Astrocyte (in vitro differentiated cells and primary cell): ENCODE measurements at places on chromosomes 6 and 20.

DNA sequence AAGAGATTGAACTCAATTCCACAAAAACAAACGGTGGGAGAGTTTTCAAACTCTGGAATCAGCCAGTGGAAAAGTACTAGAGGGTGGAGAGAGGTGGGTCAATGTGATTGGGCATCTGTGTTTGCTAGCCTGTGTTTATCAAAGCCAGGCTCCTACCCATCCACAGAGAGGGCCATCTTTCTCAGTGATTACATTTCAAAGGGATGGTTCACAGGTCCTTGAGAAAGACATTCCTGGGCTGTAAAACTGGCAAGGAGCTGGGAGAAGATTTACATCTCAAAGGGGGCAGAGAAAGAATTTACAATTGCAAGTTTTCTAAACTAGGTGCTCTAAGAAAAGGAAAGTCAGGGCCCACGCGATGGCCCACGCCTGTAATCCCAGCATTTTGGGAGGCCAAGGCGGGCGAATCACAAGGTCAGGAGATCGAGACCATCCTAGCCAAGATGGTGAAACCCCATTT is 146.8 kb upstream of the UST start:
- no peak for DNase-seq

- DNase-seq: no peak
These were observed 8.8 kb downstream of the PDRG1 start for GRCh38 chr20:31943052-31943471.

GRCh38 chr6:98136333-98136732 is 698.0 kb upstream of the POU3F2 start:
- DNase-seq: no peak

DNA sequence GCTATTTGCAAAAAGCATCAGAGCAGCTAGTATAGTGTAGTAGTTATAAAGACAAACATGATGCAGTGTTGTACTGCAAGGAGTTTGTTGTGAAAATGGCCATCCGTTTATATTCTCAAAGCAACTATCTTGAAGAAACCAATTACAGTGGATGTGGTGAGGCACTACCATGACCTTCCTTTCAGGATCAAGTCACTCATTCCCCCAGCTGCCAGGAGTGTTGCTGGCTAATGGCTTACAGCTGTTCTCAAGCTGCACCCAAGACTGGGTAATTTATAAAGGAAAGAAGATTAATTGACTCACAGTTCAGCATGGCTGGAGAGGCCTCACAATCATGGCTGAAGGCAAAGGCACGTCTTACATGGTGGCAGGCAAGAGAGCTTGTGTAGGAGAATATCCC is 29.0 kb downstream of the ADGRF4 start:
- DNase-seq: peak; percentile 62

DNA sequence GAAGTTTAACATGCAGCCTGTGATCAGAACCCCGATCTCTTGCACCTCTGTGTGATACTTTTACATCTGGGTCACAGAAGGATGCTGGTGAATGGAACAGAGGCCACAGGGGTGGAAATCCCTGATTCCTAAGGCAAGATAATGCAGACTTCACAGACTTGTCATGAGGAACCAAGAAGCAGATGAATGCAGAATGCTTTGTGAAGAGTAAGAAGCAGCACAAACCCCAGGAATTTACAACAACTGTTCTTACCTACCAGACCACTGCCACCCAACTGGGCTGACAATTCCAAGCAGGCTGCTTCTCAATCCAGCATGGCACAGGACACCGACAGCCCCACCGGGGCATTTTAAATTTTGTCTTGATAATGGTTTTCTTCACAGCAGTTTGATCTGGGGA is 113.2 kb upstream of the CD93 start:
- DNase-seq: no peak

- DNase-seq: no peak
These were observed 9.1 kb downstream of the PNLDC1 start for GRCh38 chr6:159809149-159809548.

GRCh38 chr20:37161830-37162549 is 17.1 kb upstream of the RPN2 start:
- DNase-seq: no peak

GRCh38 chr20:43838703-43839060 is 76.0 kb upstream of the TOX2 start:
- no peak for DNase-seq

DNA sequence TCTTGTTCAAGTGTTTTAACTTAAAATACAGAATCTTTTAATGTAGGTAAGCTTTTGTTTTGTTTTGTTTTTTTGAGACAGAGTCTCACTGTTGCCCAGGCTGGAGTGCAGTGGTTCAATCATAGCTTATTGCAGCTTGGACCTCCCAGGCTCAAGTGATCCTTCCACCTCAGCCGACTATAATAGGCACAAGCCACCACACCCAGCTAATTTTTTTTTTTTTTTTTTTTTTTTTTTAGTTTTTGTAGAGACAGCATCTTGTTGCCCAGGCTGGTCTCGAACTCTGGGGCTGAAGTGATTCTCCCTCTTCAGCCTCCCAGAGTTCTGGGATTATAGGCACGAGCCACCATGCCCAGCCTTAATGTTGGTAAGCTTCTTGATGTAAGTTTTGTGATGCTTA is 3.3 kb downstream of the EFHC1 start:
- DNase-seq: no peak

- no peak for DNase-seq
These were observed 268.6 kb downstream of the ERMARD start for GRCh38 chr6:170019818-170020583.

GRCh38 chr6:111260570-111261298 is 173.4 kb downstream of the SLC16A10 start:
- DNase-seq: peak; percentile 18

DNA sequence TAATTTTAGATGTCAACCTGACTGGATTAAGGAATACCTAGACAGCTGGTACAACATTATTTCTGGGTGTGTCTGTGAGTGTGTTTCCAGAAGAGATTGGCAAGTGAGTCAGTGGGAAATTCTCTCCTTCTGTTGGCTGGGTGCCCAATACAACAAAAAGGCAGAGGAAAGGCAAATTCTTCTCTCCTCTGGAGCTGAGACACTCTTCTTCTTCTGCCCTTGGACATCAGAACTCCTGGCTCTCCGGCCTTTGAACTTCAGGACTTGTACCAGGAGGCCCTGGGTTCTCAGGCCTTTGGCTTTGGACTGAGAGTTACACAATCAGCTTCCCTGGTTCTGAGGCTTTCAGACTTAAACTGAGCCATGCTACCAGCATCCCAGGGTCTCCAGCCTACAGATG is 7.8 kb upstream of the BTN3A1 start:
- peak; percentile 74 for DNase-seq

GRCh38 chr20:46089167-46089416 is 670 bp downstream of the NCOA5 start:
- DNase-seq: peak; percentile 18

DNA sequence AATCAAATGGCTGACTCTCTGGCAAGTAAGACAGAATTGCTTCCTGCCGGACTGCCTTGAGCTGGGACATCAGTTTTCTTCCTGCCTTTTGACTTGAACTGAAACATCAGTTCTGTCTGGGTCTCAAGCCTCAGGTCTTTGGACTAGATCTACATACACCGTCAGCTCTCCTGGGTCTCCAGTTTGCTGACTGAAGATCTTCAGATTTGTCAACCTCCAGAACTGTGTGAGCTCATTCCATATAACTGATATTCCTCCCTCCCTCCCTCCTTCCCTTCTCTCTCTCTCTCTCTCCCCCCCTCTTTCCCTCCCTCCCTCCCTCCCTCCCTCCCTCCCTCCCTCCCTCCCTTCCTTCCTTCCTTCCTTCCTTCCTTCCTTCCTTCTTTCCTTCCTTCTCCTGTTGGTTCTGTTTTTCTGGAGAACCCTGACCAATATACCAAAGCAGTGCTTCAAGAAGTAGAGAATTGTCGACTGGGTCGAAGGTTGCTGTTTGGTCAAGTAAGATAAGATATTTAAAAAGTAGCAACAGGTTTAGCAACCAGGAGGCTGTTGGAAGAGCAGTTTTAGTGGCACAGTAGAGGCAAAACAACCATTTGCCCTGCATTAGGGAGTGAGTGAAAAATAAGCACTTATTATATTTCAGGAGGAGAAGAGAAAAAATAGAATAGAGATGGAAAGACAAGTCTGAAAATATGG is 33.1 kb upstream of the CMTR1 start:
- DNase-seq: no peak

GRCh38 chr6:20810727-20811108 is 276.5 kb downstream of the CDKAL1 start:
- no peak for DNase-seq

- no peak for DNase-seq
These were observed 23.8 kb downstream of the CYB5R4 start for GRCh38 chr6:83883240-83883639.

DNA sequence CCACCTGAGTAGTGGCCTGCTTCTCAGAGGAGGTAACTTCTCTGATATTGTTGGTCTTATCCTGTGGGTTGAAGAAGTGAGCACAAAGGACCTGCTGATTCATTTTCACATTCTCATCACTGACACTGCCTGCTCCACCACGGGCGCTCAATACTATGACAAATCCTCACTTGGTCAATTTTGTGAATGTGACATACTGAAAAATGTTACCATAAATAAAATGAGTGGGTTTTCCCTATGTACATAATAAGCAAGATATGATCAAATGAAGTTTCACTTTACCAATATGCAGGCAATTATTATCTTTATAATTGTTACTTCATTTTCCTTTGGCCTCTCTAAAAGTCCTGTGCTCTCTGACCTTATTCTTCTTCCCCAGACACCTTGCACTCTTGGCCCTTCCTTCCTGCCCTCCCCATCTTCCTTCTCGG is 71.5 kb upstream of the RIPOR2 start:
- DNase-seq: no peak

DNA sequence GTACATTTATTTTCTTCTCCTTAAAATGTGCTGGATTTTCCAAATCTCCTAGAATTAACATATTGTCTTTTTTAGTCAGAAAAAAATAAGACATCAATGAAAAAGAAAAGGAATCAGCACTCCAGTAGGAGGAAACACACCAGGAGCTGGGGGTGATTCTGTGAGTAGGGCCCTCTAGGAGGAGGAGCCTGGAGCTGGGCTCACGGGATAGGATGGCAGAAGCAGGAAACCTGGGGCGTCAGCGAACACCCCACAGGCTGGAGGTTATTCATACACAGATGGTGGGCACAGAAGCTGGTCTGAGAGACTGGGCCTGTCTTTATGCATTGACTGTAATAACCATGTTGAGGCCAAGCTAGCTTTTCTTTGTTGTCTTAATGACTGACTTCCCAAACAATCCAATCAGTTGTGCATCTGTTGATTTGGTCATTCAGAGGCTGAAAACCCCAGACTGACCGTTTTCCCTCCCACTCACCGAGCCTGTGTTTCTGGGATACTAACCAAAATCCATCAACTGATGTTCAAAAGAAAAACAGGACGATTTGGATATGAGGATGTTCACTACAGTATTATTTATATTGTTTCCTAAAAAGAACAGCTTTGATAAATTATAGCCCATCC is 53.1 kb downstream of the CPNE5 start:
- peak; percentile 8 for DNase-seq

- DNase-seq: no peak
These were observed 190.6 kb downstream of the SMOC2 start for GRCh38 chr6:168631564-168631963.

GRCh38 chr20:44019638-44020335 is 105.1 kb downstream of the TOX2 start:
- DNase-seq: peak; percentile 19

- DNase-seq: peak; percentile 58
These were observed 128.9 kb downstream of the HIVEP2 start for GRCh38 chr6:142816031-142816430.

DNA sequence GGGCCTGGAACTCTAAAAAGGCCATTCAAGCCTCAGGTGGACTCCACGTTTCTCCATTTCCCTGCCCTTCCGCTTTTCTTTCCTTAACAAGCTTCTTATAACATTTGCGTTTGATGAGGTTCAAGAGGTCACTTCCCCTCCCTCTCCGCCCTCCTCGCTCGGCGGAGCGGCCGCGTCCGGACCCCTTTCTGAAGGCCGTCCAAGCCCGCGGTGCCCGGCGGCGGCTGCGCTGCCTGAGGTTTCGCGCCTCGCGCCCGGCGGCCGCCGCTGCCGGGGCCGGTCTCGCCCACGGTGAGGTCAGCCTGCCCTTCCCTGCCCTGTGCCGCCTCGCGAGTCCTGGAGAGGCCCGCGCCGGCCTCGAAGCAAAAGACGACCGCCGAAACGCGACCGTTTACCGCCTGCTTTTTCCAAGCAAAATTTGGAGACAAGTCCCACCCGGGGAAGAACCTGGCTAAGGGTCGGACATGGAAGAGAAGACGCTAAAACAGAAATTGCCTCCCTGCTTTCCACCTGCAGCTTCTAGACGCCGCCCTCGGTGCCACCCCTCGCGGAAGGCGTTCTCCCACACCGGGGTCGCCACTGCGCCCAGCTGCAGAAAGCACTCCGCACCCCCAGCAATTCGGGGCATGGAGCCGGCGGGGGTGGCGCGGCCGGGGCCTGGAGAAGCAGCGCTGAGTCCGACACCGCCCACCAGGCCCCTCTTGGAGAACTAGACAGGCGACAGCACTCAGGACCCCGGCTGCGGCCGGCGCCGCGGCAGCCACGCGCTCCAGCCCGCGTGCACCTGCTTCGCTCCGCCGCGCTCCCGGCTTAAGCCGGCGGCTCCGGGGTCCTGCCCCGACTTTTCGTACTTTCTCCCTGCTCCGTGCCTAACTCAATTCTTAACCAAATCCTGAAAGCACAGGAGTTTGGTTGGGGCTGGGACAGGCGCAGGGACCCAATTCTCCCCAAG is 11.0 kb upstream of the FOXF2 start:
- no peak for DNase-seq

DNA sequence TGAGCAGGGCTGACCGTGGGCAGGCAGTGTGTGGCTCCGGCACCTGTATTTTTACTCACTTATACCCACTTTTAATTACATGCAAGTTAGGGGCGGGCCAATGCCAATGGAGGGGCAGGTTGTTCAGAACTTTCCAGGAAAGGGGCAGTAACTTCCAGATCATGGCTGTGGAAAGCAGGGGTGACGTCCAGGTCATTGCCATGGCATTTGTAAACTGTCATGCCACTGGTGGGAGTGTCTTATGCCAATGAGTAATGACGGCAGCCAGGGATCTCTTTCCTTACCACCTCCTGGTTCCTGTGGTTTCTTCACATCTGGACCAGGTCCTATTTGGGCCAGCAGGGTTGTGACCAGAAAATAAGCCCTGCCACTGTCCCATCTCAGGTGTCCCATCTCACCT is 258.7 kb downstream of the THBS2 start:
- DNase-seq: no peak

- DNase-seq: no peak
These were observed 561.3 kb upstream of the CDH4 start for GRCh38 chr20:60690771-60691170.

DNA sequence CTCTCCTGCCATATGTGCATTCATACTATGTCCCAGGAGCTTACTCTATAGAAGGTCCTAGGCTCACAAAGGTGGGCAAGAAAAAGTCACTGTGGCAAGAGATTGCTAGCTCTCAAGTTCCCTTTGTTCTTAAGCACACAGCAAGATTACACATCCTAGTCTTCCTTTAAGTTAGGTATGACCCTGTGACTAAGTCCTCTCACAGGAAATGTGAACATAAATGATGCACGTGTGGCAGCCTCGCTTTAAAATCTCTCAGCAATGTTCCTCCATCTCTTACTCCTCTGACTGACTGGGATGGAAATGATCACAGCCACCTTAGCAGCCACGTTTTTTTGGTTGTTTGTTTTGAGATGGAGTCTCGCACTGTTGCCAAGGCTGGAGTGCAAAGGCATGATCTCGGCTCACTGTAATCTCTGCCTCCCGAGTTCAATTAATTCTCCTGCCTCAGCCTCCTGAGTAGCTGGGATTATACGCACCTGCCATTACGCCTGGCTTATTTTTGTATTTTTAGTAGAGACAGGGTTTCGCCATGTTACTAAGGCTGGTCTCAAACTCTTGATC is 35.7 kb upstream of the HAO1 start:
- DNase-seq: no peak

GRCh38 chr20:59647271-59647670 is 42.9 kb downstream of the PHACTR3 start:
- DNase-seq: no peak
